Smooth muscle cell of the pulmonary artery (primary cell): ENCODE measurements at places on chromosomes 7 and 10. TPM values are rescaled to one million over a fixed set of nuclear protein-coding genes. Genes with fewer than 3 reads are reported as not detected.

EIF4EBP2 gene
- total RNA-seq = 29.9 and 51.8 TPM in 2 replicates

PPP1R17 gene
- not detected in 2 replicates for total RNA-seq

TMEM176B gene
- total RNA-seq = not detected in 2 replicates

PON1 gene
- total RNA-seq = not detected in 2 replicates

SLC39A12 gene
- total RNA-seq = not detected in 2 replicates

CRHR2 gene
- total RNA-seq = not detected in 2 replicates

EVX1 gene
- total RNA-seq = not detected in 2 replicates

CTAGE8 gene
- 0.17 TPM in 1 of 2 replicates, not detected in the other for total RNA-seq

NKX2-3 gene
- not detected in 2 replicates for total RNA-seq

PPP1R3A gene
- total RNA-seq = not detected in 2 replicates

CRCP gene
- 19.4 and 21.2 TPM in 2 replicates for total RNA-seq

ST8SIA6 gene
- 0.13 TPM in 1 of 2 replicates, not detected in the other for total RNA-seq

HEPACAM2 gene
- 0.07 TPM in 1 of 2 replicates, not detected in the other for total RNA-seq

ITIH5 gene
- 3.6 and 24.9 TPM in 2 replicates for total RNA-seq
